Hepatocyte (in vitro differentiated cells): ENCODE measurements at places on chromosomes 16 and 17. TPM values are rescaled to one million over a fixed set of nuclear protein-coding genes. Genes with fewer than 3 reads are reported as not detected.

DNA sequence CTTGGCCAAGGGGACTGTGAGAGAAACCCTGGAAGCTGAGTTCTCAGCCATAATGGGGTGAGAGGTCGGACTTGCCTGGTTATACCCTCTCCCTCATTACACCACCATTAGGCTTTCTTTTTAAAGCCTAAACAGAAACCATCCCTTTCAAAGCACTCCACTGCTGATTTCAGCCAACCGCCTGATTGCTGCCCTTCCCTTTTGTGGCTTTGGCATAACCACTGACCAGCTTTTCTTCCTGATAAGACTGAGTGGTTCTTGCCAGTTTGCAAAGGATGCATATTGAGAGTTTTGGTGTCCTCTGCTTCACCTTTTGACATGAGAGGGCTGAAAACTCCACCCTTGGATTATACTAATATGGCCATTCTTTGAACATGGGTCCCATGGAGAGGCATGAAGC lies 308.2 kb upstream of the GOT2 start:
- DNase-seq: no peak

GRCh38 chr17:49640556-49640955 lies 37.3 kb downstream of the SPOP start:
- DNase-seq: no peak

GRCh38 chr16:49600976-49601375 lies 227.4 kb downstream of the C16orf78 start:
- DNase-seq: no peak

DNA sequence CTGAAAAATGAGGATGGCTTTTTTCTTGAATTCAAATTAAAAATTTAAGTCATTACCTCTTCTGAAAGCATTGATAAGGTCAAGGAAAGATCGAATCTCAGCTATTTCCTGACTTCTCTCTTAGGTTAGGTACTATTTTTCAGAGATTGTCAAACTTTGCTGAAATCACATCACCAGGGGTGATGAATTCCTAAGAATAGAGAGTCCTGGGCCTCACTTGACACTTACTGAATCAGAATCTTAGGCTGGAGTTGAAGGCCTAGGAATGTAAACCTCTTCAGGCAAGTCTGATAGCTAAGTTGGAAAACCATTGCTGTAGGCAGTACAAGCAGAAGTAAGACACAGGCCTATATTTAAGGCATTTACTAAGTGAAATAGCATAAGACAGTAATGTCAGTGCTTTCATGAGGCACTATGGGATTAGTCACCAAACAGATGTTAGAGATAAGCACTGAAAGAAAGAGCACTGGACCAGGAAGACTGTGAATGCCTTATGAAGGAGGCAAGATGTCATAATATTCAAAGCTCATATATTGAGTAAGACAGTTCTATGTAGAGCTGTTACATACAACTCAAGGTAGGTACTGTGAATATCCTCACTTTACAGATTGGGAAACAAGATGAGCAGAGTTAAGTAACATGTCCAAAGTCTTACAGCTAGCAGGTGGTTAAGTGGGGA lies 21.5 kb downstream of the DCAF7 start:
- no peak for DNase-seq

The RHBDF1 gene
- total RNA-seq: 21.8 and 41.5 TPM in 2 replicates

The CTRB1 gene
- total RNA-seq: not detected in 2 replicates

GRCh38 chr16:2874912-2875362 lies 8.1 kb upstream of the FLYWCH2 start:
- peak; percentile 87 for DNase-seq

GRCh38 chr17:29972277-29972676 lies 30.8 kb downstream of the EFCAB5 start:
- DNase-seq: no peak

The ZNF652 gene
- total RNA-seq: 46.2 and 55.6 TPM in 2 replicates

The CCL17 gene
- total RNA-seq: not detected in 2 replicates

The GNGT2 gene
- total RNA-seq: 0.96 TPM in 1 of 2 replicates, not detected in the other

DNA sequence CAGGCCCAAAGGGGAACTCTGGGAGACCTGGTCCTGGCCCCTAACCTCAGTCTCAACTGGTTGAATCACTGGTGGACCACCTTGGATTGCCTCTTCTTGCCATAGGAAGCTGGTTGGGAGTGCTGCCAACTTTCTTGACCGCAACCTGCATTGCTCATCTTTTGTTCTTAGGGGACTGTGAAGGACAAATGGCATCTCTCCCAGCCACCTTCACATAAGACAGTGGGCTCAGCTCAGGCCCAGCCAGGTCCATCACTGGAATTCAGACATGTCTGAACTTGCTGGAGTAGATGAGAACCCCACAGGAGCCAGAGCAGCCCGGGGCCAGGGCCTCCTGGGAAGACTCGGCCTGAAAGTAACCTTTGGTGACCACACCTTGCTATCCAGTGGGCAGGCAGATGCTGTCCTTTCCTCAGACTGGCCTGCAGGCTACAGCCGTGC lies 18.8 kb downstream of the ADORA2B start:
- DNase-seq: no peak

The BAHCC1 gene
- total RNA-seq: 6.6 and 8.6 TPM in 2 replicates

GRCh38 chr17:14209215-14209614 lies 27.4 kb downstream of the CDRT15 start:
- DNase-seq: peak; percentile 46

The MYH3 gene
- total RNA-seq: 0.48 and 0.93 TPM in 2 replicates

DNA sequence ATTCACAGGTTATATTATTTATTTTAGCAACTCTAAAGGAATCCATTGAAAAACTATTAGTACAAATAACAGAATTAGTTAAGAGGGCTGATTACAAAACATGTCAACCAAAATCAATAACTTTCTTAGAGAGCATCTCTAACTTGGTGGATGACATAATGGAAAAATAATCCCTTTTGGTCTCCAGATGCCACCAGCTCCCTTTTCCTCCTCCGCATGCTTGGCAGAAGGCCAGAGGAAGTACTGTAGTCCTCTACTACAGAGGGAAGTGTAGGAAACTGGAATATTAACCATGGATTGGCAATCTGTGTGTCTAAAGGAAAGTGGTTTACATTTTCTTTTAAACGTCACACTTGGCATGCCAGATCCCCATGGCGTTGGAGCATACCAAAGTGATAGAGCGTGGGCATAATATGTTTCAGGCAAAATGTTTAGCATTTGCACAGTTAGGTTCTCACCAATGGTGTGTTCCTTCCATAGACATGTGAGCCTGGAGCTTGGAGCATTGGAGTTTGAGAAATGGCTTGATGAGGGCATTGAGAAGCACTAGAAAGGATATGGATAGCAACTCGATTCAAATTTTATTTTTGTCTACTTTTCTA lies 106.3 kb downstream of the PRKCB start:
- DNase-seq: no peak

DNA sequence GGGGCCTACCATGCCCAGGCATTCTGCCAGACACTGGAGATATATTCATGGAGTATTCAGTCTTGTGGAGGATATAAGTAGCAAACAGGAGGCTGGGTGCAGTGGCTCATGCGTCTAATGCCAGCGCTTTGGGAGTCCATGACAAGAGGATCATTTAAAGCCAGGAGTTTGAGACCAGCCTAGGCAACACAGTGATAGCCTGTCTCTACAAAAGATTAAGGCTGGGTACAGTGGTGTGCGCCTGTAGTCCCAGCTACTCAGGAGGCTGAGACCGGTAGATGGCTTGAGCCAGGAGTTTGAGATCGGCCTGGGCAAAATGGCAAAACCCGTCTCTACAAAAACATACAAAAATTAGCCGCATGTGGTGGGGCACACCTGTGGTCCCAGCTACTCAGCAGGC lies 37.7 kb upstream of the CDH3 start:
- no peak for DNase-seq

DNA sequence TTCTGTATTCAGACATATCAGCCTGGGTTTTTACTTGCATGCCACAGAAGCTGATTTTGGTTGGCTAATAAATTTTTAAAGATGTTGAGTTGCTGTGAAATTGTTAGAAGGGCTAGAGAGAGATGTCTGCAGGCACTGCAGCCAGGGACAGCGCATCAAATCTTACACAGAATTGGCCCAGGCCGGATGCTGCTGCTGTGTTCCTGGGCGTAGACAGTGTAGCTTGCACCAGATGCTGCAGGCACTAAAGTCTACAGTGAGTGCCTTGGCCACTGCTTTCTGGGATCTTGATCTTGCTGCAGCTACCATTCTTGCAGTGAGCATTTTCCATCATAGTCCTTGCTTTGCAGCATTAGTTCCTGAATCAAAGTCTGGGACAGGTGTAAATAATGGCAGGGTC lies 169.9 kb downstream of the SPECC1 start:
- no peak for DNase-seq

The KRTAP1-1 gene
- total RNA-seq: not detected in 2 replicates

GRCh38 chr16:53219371-53219770 lies 164.6 kb downstream of the CHD9 start:
- DNase-seq: no peak

- DNase-seq: peak; percentile 96
Observed at GRCh38 chr17:36183001-36183971, 6.8 kb upstream of the TBC1D3B start.

DNA sequence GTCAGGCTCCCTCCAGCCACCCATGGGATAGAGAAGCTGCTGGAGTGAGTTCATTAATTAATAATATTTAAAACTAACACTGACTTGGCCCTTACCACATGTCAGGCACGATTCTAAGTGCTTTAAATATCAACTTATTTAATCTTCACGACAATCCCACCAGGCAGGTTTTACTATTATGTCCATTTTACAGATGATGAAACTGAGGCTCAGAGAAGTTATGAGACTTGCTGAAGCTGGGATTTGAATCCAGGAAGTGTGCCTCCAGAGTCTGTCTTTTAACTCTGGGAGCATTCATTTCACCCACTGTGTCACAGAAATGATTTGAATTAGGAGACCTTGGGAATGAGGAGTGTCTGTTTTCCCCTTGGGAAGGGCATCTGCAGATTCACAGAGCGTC lies 8.8 kb downstream of the SPNS3 start:
- no peak for DNase-seq

- no peak for DNase-seq
Observed at GRCh38 chr16:57156351-57156703, 29.5 kb downstream of the PSME3IP1 start.

The TSPOAP1 gene
- 10.0 and 15.4 TPM in 2 replicates for total RNA-seq

- DNase-seq: no peak
Observed at GRCh38 chr17:67470163-67470562, 93.1 kb downstream of the PITPNC1 start.

The KRTAP4-9 gene
- total RNA-seq: not detected in 2 replicates

The CDH15 gene
- total RNA-seq: 0.13 TPM in 1 of 2 replicates, not detected in the other

DNA sequence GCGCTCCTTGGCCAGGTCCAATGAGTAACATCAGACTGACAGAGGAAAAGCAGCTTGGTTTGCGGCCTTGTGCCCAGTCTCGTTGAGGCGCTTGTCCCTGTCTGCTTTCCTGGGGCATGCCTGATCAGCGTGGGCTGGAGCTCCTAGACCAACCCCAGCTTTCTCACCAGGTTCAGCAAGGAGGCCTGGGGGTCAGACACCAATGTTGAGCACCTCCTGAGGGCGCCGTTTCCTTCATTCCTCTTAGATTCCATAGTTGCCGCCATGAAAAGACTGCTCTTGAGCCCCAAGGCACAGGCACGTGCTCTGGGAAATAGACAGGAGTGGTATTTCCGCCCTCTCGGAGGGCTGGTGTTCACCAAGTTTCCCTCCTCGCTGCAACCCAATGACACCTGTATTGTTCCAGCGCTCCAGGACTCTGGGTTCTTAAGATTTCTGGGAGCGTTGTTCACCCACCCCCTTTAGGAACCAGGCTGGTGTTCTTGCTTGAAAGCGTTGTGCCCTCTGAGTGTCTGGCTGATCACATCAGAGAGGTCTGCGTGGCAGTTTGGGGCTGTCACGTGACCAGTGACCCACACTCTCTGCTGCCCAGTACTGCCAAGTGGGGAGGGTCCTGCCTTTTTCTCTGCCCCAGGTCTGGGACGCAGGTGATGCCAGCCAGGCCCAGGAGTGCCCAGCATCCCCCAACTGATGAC lies 18.0 kb downstream of the KCTD2 start:
- DNase-seq: no peak

DNA sequence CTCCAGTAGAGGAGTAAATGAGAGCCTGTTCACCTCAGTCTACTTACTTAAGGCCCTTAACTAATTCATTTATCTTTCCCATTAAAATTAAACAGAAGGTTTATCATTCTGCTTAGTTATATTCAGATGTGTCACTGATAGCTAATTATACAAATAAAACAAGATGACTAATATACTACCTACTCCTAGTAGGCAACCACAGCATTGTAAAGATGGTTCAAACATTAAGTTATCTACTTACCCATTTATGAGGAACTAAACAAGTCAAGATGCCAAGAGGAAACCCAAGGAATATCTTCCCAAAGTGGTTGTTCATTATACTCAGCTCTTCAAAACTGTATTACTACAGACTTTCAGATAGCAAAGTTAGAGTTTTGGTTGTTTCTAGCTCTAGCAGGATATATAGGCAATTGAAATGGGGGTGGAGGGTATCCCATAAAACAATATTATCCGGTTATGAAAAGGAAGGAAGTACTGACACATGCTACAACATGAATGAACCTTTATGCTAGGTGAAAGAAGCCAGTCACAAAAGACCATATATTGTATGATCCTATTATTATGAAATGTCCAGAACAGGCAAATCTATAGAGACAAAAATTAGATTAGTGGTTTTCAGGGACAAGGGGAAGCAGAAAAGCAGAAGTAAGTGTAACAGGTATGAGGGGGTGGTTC lies 56.5 kb downstream of the SPAG9 start:
- DNase-seq: no peak

GRCh38 chr17:31721291-31722025 lies 137.6 kb downstream of the COPRS start:
- no peak for DNase-seq

- DNase-seq: no peak
Observed at GRCh38 chr16:69250081-69250480, 61.1 kb upstream of the VPS4A start.

The ACSM2A gene
- 25.5 and 27.6 TPM in 2 replicates for total RNA-seq

DNA sequence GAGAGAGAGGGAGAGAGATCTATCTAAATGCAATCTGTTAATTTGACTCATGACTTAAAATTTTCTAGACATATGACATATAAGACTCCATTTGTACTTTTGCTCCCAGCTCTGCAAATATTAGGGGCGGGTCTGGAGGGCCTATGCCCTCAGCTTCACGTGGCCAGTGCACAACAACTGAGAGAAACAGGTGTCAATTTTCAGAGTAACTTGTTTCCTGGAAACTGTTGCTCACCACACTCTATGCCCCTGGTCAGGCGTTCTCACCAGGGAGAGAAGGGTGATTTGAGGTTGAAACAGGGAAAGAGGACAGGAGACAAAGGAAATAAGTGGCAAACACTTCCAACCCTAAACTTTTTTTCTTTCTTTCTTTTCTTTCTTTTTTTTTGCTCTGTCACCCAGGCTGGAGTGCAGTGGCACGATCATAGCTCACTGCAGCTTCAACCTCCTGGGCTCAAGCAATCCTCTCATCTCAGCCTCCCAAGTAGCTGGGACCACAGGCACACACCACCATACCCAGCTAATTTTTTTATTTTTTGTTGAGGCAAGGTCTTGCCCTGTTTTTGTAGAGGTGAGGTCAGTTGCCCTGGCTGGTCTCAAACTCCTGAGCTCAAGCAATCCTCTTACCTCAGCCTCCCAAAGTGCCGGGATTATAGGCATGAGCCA lies 270.0 kb downstream of the SLC39A11 start:
- DNase-seq: peak; percentile 71
